Hypothalamus (tissue), 51 donors: ENCODE measurements at places on chromosomes 7 and 10.

DNA sequence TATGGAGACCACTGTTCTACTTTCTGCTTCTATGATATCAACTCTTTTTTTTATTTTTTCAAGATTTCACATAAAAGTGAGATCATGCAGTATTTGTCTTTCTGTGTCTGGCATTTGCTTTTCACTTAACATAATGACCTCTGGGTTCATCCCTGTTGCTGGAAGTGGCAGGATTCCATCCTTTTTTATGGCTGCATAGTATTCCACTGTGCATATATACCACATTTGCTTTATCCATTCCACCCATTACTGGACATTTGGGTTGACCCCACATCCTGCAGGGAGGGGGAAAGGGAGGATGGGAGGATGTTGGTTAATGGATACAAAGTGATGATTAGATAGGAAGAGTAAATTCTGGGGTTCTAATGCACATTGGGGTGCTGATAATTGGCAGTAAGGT lies 80.3 kb upstream of the NPTX2 start:
- no peak for DNase-seq

GRCh38 chr7:131322861-131323260 lies 4.8 kb upstream of the MKLN1 start:
- no peak for DNase-seq

- no peak for DNase-seq
These were observed 33.3 kb downstream of the CASP7 start for GRCh38 chr10:113712755-113713639.

DNA sequence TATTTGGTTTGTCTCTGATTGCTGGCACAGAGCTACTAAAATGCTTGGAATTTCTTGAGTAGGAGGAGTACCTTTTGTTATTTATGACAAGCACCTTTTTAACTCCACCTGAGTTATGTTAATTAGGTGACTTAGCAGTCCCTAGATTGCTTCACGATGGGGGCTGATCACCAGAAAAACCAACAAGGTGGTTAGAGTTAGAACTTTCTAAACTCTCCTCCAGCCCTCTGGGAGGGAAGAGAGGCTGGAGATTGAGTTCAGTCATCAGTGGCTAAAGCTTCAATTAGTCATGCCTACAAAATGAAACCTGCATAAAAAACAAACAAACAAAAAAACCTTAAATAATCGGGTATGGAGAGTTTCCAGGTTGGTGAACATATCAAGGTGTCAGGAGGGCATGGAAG lies 23.6 kb upstream of the ING3 start:
- no peak for DNase-seq

DNA sequence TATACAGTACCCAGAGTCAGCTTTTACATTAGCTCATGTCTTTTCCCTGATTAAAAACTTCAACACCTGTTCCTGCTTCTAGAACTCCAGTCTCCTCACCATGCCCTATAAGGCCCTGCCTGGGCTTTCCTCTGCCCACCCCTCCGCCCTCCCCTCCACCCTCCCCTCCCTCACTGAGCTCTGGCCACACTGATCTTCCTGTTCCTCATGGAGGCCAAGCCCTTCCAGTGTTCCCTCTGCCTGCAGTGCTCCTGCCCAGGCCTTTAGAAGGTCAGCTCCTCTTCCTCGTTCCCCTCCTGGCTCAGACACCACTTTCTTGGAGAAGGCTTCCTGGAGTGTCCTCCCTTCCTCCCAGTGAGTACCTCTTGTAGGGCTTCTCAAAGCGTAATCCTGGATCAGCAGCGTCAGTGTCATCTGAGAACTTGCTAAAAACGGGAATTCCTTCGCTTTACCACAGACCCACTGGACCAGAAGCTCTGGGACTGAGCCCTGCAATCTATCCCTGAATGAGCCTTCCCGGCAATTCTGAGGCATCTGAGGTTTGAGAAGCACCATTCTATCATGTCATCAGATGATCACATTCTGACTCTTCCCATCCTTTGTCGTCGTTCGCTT lies 3.7 kb downstream of the PDZD7 start:
- DNase-seq: no peak

- no peak for DNase-seq
These were observed 152.3 kb downstream of the NEBL start for GRCh38 chr10:20744821-20745220.

DNA sequence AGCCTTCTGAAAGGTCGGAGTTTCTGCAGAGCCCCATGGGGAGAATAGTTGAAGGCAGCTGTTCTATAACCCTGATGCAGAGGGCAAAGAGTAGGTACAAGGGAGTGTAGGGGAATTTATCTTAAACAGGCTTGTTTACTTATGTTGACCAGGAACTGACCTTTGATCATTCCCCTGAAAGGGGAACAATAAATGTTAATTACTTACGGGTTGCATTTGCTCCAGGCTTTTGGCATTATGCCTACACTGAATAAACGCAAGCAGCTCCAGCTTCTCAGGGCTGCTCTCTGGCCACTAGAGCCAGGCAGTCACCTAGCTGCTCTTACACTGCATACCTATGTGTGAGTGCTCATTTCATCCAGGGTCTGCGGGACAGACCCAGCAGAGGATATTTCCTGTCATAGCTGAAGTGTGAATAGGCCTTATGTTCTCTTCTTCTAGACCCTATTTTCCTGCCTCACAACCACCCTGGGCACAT lies 26.9 kb upstream of the ABCA13 start:
- no peak for DNase-seq
